ENCODE measurements at places on chromosomes 12 and 14.

DNA sequence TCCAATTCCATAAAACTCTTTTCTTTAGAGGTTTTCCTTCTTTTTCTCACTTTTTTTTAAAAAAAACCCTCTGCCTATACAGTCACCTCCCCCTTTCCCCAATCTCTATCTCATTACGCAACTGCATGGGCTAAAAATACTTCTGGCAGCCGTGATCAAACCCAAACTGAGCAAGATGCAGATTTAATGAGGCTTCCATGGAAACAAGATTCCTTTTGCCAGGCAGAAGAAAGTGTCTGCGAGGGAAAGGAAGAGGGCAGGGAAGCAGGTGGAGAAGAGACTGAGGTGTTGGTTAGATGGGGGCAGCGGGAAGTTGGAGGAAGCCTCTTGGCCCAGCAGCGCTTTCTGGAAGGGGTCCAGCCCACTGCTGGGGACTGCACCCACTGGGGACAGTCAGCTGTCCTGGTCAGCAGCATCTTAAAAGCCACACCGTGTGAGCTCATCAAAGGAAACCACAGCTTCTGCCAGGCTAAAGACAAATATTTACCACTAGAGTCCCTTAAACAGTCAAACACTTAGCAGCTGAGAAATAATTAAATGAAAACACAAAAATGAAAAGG is 90.4 kb downstream of the SLC8A3 start:
- no peak for DNase-seq

DNA sequence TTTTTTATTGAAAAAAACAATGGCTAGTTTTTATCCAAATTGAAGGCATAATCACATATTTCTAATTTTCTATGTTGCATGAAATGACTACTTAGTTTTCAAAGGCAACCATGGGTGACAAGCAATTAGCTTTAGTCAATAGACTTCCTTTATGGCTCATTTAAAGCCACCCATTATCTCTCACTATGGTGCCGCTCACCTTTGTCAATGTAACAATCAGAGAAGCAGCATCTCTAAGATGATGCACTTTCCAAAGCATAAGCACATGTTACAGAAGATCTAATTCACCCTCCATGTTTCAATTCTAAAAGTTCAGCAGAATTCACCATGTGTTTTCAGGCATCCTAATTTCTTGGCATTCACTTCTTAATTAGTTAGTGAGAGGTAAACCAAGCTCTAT is 166.6 kb upstream of the RPL10L start:
- no peak for DNase-seq

GRCh38 chr14:89037065-89037464 is 212.6 kb downstream of the TTC8 start:
- no peak for DNase-seq

DNA sequence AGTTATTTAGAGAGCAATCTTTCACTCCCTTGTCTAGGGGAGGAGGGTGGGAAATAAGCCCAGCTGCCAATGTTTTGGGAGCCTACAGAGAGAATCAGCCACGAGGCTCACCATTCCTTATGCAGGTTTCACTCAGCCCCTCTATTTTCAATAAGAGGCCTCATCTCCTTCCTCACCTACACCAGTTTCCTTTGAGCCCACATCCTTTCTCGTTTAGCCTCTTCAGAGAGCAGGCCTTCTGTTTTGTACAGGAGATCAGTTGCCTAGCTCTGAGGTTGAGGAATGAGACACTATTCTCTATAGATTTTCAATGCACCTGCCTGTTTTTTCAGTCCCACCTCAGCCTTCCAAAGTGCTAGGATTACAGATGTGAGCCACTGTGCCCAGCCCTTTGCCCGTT is 17.9 kb downstream of the SNAPC1 start:
- no peak for DNase-seq

DNA sequence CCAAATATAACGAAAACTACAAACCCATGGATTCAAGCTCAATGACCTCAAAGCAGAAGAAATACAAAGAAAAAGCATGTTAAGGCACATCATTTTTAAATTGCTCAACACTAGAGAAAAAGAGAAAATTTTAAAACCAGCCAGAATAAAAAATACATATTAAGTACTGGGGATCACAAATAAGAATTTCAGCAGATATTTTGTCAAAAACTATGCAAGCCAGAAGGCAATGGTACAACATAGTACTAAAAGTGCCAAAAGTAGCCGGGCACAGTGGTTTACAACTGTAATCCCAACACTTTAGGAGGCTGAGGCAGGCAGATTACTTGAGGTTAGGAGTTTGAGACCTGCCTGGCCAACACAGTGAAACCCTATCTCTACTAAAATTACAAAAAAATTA is 10.2 kb downstream of the SGPP1 start:
- no peak for DNase-seq

DNA sequence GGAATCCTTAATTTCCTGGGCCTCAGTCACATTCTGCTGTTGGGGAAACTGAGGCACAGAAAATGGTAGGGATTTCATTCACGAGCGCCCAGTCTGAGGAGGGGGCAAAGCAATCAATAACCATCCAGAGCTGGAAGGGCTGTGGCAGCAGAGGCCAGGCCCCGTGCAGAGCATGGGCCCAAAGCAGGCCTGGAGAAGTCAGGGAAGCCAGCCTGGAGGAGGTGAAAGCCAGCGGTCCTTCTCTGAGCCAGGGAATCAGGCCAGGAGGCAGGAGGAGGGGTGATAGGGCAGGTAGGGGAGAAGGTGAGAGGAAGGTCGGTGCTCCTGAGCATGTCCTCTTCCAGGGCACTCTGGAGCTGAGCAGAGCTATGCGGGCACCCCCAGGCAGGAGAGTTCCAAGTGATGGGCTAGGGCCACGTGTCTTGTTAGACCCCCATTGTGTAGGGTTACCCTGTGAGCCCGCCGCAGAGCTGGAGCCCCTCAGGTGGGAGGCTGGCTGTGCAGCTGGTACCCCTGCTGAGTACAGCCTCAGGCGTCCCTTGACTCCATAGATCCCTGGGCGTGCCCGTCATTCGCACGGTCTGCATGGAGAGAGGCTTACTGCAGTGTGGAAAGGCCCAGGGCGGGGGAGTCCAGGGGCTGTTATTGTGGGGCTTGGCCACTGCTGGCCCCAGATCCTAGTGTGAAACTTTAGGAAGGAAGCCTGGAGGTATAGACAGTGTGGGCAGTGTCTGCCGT is 4.8 kb downstream of the TNFAIP2 start:
- DNase-seq, result no peak

- peak; percentile 27 for DNase-seq
Observed at GRCh38 chr14:106530423-106531107, 1004.2 kb downstream of the TMEM121 start.
